Activated CD4-positive, CD25-positive, alpha-beta regulatory T cell treated with anti-CD3 and anti-CD28 coated beads, Interleukin-2, amount 50 U/mL, for 72 hours (primary cell): ENCODE measurements at places on chromosomes 5 and 9.
A peak's percentile ranks its signal among the peaks of the same experiment; 100 is the strongest.

DNA sequence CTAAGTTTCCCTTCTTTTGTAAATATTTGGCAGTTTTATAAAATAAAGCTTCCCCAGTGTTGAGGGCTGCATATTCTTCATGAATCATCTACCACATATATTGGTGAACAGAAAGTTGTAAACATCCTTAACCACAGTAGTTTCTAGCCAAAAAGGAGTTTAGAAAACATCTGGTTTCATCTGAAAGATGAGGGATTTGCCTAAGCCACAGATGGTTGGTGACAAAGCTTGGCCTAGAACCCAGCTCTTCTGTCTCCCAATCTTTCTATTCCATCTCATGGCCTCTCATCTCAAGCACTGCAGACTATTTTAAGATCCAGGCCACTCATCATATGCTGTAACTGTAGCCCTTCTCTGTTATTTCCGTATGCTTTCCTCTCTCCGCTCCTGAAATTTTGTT lies 232.3 kb upstream of the TRPM3 start:
- no peak for DNase-seq

- DNase-seq: no peak
These were observed 41.8 kb downstream of the CDO1 start for GRCh38 chr5:115774684-115775083.

DNA sequence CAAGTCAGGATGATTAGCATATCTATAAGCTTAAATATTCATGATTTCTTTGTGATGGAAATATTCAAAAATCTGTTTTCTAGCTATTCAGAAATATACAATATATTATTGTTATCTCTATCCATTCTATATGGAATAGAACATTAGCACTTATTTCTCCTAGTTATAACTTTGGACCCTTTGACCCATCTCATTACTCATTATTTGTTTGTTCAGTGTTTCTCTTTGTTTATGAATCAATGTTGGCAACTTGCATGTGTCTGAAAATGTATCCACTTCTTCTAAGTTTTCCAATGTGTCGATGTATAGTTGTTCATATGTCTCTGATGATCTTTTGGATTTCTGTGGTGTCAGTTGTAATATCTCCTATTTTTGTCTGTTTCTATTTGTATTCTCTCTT lies 1059.3 kb downstream of the CDH9 start:
- no peak for DNase-seq

DNA sequence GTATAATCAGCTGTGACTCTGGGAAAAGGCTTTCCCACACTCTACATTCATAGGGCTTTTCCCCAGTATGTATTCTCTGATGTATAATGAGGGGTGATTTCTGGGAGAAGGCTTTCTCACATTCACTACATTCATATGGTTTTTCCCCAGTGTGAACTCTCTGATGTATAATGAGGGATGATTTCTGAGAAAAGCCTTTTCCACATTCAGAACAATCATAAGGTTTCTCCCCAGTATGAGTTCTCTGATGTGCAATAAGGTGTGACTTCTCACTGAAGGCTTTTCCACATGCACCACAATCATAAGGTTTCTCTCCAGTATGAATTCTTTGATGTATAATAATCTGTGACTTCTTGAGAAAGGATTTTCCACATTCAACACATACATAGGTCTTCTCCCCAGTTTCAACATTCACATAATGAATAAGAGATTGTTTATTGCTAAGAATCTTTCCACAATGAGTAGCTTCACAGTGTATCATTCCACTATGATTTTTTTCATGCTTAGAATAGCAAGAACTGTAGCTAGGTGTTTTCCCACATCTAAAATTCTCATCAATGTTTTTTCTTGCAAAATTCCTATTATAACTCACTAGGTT lies 26.7 kb upstream of the ZNF300 start:
- DNase-seq: no peak

- peak; percentile 52 for DNase-seq
These were observed 11.3 kb downstream of the C9orf50 start for GRCh38 chr9:129609486-129610212.

DNA sequence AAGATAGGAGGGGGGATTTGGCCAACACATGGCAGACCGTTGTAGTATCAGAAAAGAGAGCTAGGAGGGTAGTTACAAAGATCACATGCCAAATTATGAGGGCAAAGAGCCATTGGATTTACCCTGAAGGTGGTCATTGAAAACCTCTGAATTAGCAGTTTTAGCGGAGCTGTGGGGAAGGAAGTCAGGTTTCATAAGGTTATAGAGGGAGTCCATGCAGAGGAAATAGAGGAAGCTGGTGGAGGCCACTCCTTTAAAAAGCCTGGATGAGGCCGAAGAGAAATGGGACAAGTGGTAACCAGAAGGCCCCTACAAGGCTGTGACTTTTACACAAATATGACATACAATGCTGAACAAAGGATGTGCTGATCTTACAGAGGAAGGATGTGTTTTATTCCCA lies 13.2 kb downstream of the DOCK8 start:
- no peak for DNase-seq
